ENCODE measurements at places on chromosomes 16 and 17.

GRCh38 chr16:85752511-85753420 lies 1.9 kb upstream of the C16orf74 start:
- DNase-seq = no peak

DNA sequence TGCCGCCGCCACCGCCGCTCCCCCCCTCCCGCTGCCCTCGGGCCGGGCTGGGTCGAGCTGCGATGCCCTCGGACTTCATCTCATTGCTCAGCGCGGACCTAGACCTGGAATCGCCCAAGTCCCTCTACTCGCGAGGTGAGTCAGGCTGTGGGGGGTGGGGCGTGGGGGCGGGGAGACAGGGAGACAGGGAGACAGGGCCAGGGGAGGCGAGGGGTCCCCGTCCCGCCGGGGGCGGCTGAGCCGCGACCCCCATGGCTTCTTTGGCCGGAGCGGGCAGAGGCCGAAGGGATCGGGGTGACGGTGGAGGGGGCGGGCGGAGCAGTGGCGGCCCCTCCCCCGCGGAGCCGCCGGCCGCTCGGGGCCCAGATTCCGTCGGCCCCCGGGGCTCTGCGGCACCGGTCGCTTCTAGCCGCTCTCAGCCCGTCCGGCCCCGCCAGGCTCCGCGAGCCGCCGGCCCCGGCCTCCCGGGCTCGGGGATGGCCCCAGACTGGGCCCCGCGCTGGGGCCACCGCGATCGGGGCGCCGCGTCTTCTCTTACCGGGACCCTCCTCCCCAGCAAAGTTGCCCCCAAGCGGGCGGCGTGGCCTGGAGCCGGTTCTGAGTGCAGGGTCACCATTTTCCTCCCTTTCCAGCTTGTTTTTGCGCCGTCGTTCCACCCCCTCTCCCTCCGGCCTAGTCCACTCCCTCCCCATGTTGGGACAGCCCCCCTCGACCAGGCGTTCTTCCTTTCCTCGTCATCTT lies 644 bp downstream of the NFAT5 start:
- DNase-seq = no peak

- DNase-seq = no peak
These were observed 60.7 kb upstream of the GRIN2A start for GRCh38 chr16:10242916-10243315.

DNA sequence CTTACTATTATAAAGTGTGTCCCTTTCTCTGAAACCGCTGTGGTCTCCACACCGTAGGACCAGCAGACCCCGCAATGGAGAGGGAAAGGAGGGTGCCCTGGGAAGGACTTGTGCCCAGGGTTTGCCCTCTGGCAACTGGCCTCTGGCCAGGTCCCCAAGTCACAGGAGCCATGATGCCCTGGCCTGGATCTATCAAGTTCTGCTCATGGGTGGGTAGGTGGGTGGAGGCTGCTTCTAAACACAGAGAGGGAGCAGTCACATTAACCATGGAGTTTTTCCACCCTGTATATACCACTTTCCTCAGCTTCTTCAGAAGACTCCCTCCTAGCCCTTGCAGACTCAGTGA lies 9.4 kb upstream of the NEUROD2 start:
- DNase-seq = no peak

DNA sequence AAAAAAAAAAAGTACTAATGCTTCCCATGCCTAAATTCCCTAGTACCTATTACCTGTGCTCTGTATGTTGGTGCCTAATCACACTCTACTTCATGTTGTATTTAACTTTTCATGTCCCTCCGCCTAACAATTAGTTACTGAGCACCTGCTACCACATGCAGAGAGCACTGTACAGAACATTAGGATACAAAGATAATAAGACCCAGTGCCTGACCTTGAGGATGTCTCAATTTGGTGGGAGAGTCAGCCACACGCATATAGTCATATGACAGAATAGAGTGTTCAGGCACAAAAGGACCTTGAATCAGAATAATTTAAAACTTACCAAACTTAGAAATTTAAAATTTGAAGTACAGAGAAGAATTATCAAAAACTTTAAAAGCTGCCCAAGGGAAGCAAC lies 42.1 kb downstream of the USP31 start:
- DNase-seq = no peak

- no peak for DNase-seq
These were observed 19.0 kb upstream of the PMP22 start for GRCh38 chr17:15284107-15284506.

- DNase-seq = no peak
These were observed 11.9 kb downstream of the SCGB1C2 start for GRCh38 chr17:149231-149630.

DNA sequence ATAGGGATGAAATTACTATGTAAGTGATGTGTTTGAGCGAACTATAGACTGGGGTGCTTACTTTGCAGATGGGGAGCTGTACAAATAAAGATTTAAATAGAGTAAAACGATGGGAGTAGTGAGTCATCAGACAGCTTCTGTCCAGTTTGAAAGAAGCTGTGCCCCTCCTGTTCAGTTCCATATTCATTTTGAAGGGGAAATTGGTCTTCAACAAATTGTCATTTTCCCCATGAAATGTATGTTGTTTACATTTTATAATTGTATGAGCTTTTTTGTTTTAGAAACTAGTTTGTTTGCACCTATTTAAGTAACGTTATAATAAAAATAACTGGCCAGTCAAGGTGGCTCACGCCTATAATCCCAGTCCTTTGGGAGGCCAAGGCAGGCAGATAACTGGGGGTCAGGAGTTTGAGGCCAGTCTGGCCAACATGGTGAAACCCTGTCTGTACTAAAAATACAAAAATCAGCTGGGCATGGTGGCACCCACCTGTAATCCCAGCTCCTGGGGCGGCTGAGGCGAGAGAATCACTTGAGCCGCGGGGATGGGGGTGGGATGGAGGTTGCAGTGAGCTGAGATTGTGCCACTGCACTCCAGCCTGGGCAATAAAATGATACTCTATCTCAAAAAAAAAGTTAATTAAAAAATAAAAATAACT lies 20.2 kb downstream of the SEC14L1 start:
- DNase-seq = no peak

GRCh38 chr17:16297367-16298139 lies 55.7 kb downstream of the CENPV start:
- no peak for DNase-seq

DNA sequence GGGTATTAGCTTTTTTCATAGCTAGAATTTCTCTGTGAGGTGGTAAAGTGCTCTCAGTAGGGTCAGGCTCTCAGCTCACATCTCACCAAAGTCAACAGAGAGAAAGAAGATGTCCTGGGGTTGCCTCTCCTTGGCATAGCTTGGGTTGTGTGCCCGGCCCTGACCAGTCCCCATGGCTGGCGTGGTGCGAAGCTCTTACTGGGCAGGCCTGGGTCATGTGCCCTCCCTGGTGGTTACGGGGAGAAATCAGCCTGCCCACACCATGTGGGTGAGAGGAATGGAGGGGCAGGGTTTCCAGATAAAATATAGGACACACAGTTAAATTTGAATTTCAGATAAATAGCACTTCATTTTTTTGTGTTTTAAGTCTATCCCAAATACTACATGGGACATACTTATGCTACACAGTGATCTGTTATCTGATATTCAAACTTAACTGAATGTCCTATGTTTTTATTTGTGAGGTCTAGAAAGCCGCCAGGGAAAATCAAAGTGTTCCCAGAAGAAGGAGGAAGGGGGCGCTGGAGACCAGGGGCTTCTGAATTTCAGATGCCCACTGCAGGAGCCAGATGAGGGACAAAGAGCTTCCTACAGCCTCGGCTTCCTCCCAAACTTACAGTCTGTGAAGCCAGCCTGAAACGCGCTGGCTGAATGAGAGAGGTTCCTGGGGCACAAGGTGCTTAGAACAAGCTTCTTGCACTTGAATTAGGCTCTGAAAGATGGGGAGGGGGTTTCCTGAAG lies 45.4 kb downstream of the NKD1 start:
- no peak for DNase-seq

DNA sequence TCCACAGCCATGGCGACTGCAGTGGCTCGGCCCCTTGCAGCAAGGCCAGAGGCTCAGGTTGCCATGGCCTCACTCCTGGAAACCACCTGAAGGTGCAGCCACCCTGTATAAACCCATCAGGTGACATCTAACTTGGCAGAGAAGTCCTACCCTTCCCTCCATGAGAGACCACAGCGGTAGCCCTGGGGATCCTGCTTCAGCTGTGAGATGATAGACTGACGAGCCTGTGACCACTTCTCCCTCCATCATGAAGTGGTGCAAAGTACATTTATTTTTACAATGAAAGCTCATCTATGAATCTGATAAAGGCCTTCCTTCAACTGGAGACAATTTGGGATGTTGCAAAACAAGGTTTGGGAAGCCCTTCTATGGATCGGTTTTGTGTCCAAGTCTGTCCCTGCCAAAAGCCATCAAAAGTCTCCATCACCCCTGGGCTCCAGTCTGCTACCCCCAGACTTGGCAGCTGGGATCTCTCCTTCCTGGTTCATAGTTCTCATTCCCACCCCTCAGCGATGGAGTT lies 1.8 kb downstream of the ZACN start:
- no peak for DNase-seq

DNA sequence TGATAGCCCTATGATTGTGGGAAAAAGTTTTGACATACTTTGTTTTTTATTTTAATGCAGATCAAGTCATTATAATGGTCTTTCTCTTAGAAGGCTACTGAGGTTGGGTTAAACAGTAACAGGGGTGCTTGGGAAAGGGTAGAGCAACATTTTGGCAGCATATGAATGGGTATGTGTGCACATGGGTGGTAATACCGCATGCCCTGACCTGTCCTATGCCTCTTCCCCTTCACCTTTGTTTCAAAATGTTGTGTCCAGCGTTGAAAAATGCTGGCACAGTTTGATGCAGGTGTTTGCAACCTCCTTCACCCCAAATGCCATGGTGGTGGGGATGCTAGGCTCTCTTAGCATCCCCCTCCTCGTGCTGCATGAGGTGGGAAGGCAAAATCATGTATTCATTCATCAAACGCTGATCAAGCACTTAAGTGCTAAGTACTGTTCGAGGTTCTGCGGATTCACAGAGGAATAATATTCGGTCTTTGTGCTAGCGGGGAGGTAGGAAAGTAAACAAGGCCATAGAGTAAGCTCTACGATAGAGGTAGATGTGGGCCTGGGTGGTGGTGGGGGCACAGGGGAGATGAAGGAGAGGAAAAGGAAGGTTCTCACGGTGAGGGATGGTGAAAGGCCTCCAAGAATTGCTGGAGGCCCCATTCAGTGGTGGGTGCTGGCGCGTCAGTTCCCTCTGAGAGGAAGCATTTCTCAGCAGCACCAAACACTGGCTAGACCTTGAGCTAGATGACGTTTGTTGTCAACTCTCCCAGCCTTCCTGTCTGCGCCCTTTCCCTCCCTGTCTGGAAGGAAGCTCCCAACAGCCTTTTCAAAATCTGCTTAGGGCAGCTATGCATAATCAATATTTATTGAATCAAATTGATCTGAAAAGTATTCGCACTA lies 13.3 kb upstream of the MARCHF10 start:
- no peak for DNase-seq

DNA sequence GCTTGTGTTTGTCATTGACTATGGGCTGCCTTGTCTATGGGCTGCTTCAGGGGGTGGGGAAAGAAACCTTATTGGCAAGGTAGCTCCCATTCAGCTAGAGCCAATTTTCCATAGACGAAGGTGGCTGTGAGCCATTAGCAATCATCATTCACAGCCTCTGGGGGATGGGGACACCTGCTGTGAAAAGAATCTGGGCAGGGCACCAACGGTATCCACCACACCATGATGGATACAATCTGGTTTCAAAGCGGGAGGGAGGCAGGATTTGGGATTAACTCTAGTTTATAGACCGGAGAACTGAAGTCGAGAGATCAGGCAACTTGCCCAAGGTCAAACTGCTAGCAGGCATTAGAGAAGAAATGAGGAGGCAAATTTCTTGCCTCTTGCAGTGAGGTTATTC lies 182.3 kb downstream of the SHISA9 start:
- DNase-seq = no peak

DNA sequence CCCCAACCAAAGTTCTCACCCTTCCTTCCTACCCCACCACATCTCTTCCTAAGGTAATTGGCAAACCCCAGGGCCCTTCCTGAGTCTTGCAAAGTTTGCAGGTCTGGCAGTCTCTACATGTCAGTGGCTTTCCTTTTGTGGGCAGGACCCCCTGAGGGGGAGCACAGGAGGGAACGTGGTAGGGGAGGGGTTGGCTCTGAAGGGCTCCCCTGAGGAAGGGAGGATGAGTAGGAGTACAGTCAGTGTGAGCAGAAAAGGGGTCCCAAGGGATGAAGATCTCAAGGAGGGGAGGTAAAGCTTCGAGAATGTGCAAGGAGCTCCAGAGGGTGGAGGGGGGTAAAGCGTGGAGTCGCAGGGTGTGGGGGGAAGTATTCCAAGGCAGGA lies 206.9 kb downstream of the RAB11FIP4 start:
- no peak for DNase-seq
